ENCODE measurements at places on chromosomes 1 and 21.

- no peak for DNase-seq
Measured at GRCh38 chr1:228846952-228847351, 111.7 kb downstream of the RHOU start.

- DNase-seq = no peak
Measured at GRCh38 chr1:39671793-39672550, at the start of gene NT5C1A. Gene NT5C1A, minus strand, starts transcription at chr1:39672107. Its CDS starts 69 bp downstream, at chr1:39672038.

DNA sequence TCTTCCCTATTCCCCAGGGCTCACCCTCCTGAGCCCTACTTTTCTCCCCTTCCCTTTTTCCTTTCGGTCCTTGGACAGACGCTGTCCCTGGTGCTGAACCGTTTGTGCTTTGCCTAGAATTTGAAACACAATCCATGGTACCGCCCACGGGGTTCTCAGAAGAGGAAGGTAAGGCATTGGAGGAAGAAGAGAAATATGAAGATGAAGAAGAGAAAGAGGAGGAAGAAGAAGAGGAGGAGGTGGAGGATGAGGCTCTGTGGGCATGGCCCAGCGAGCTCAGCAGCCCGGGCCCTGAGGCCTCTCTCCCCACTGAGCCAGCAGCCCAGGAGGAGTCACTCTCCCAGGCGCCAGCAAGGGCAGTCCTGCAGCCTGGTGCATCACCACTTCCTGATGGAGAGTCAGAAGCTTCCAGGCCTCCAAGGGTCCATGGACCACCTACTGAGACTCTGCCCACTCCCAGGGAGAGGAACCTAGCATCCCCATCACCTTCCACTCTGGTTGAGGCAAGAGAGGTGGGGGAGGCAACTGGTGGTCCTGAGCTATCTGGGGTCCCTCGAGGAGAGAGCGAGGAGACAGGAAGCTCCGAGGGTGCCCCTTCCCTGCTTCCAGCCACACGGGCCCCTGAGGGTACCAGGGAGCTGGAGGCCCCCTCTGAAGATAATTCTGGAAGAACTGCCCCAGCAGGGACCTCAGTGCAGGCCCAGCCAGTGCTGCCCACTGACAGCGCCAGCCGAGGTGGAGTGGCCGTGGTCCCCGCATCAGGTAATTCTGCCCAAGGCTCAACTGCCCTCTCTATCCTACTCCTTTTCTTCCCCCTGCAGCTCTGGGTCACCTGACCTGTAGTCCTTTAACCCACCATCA, 10.4 kb downstream of the BCAN start:
- no peak for DNase-seq

- no peak for DNase-seq
Measured at GRCh38 chr1:207831517-207832327, 79.2 kb downstream of the CD34 start.

GRCh38 chr1:160030657-160031364, 979 bp downstream of the PIGM start:
- DNase-seq = no peak

DNA sequence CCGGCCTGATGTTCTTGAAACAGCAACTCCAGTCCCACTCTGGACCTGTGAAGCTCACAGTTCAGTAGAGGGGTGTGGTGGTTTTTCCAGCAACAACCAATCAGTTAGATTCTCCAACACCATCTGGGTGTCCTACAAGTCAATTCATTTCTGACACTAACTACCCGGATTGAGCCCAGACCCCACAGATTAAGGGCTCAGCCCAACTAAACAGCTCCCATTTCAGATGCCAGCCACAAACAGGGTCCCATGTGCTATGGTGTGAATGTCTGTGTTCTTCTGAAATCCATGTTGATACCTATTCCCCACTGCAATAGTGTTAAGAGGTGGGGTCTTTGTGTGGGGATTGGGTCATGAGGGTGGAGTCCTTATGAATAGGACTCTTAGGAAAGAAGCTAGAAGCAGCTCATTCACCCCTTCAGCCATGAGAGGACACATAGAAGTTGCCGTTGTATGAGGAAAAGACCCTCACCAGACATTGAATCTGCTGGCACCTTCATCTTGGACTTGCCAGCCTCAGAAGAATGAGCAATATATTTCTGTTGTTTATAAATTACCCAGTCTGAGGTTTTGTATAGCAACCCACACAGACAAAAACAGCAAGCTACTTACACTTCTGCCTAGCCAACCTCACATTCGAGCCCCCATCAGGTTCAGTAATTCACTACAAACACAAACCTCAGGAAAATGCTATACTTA, 53.6 kb downstream of the IRF2BP2 start:
- no peak for DNase-seq

DNA sequence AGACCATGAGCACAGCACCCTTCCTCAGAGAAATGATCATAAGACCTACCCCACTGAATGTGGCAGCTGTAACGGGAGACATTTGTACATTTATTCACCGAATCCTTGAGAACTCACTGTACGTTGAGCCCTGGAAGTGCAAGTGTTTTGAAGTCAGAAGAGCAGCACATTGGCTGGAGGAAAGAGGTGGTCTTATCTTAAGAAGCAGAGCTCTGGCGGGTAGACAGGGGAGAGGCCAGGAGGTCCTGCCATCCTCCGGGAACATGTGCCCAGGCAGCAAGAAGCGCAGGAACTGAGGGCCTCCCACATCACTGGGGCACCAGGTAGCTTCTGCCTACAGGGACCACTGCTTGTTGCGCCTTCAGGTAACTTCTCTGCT, 169.2 kb upstream of the IRF2BP2 start:
- no peak for DNase-seq

DNA sequence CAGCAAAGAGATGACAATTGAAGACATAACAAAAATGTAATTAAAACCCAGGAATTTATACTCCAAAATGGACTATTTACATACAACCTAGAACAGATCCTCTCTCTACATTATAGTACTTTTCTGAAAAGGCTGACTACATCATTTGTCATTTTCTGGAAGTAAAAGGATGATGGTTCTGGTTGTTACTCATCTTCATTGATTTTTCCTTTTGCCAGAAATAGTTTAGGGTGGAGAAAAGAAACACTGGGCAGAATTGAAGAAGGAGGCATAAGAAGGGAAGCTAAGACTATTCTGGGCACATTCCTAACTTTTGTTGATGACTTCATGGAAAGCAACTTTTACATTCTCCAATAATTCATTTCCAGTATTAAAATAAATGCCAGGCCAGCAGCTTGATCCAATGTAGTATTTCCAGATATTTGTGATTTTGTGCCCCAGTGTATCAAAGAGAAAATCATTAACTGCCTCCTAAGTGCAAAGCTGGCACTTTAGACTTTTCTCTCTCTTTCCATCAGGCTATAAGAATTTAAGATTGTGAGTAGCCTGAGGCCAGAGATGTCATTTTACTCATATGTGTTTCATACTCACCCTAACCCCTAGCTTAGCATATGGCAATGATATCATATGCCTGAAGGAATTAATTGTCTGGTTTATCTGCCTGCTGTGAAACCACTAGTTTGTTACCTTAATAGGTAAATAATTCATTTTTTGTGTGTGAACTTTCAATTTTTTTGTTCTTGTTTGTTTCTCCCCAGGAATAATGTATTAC, 369.5 kb upstream of the LYPLAL1 start:
- DNase-seq = no peak

DNA sequence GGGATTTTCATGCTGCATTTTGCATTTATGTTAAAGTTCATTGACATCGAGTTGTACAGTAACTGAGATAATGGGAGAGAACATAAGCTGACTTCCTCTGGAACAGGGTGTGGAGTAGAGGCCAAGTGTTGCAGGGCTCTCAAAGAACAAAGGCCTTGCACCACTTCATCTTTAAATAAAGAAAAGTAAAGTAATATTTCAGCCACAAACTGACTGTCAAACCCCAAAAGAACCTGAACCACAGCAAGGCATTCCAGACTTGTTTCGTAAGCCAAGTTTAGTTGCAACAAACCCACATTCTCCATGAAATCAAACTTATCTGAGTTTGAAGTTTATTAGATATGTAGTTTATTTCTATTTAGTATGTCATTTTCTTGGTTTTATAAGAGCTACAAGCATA, 19.1 kb upstream of the HMGCS2 start:
- DNase-seq = no peak

- no peak for DNase-seq
Measured at GRCh38 chr1:110203021-110203661, 7.0 kb upstream of the KCNC4 start.

DNA sequence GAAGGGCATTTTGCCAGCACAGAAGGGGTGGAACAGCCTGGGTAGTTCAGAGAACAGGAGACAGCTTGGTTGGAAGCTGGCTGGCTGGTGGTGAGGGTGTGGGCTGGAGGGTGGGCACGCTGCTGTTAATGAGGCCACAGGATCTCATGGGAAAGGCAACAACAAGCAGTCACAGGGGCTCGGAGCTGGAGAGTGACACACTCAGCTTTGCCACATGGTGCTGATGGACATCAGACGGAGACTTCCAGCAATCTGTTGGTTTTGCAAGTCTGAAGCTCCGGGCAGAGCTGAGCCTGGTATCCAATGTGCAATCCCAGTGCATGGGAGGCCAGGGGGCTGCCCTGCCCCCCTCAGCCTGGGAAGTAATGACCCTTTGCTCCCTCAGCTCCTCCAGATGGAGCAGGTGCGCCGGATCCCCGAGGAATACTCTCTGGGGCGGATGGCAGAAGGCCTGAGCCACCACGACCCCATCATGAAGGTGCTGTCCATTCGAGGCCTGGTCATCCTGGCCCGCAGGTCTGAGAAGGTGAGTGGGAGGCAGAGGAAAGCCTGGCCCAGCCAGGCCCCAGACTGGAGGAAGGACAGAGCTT, 15.6 kb upstream of the TTC4 start:
- no peak for DNase-seq

- no peak for DNase-seq
Measured at GRCh38 chr1:46807046-46807972, 8.5 kb downstream of the CYP4B1 start.

GRCh38 chr1:53643041-53643880, 95.7 kb downstream of the GLIS1 start:
- DNase-seq = no peak

- DNase-seq = peak; percentile 83
Measured at GRCh38 chr1:9110669-9111356, 18.1 kb downstream of the GPR157 start.

- DNase-seq = no peak
Measured at GRCh38 chr1:35449334-35450008, 107.7 kb downstream of the KIAA0319L start.

- no peak for DNase-seq
Measured at GRCh38 chr21:15669247-15669646, 60.5 kb upstream of the USP25 start.

GRCh38 chr21:35658242-35658641, 402.1 kb downstream of the SETD4 start:
- no peak for DNase-seq

DNA sequence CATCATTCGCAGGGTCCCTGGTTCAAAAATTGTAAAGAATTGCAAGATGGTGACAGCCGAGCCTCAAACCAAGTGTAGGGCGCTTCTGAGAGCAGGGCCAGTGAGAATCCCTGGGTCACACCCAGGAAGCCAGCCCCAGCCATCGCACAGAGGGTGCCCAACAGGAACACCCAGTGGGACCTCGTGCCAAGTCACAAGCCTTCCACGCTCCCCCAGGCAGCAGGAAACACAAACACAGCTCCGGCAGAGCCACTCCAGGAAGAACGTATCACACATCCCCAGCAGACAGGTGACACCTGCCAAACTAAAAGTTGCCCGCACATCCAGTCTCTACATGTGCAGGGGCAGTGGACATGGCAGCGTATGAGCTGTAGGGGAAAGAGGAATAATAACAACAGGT, 20.2 kb downstream of the DHRS3 start:
- DNase-seq = no peak

GRCh38 chr1:11238311-11238710, 24.0 kb downstream of the MTOR start:
- DNase-seq = no peak

DNA sequence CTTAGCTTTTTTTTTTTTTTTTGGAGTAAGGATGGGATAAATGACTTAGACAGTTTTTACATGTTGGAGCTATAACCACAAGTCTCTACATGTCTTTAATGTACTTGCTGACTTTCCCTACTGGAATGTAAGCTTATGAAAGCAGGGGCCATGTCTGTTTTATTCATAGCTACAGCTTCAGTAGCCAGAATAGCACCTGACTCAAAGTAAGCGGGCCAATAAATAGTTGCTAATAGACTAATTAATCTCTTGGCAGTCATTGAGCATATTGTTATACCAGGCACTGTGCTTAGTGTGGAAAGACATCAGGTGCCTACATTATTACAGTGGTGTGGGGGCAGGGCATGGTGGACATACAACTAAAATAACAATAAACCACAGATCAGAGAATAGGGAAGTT, 84.4 kb upstream of the HOOK1 start:
- no peak for DNase-seq

- DNase-seq = no peak
Measured at GRCh38 chr1:115340879-115341278, 2.8 kb upstream of the NGF start.

DNA sequence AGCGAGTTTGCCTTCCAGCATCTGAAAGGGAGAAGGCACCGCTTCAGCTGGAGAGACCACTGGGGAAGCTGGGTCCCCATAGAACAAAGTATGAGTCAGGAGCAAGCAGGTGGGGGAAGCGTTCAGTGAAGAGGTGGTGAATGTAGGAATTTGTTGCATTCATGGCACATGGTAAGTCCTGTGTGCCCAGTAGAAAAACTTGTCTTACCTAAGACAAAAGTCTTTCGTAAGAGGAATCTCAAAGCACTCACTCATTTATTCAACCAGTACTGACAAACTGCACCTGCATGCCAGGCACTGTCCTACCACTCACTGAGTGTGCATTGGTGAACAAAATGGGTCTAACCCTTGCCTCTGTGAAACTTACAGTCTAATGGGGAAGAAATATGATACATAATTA, 9.2 kb upstream of the ERRFI1 start:
- no peak for DNase-seq

DNA sequence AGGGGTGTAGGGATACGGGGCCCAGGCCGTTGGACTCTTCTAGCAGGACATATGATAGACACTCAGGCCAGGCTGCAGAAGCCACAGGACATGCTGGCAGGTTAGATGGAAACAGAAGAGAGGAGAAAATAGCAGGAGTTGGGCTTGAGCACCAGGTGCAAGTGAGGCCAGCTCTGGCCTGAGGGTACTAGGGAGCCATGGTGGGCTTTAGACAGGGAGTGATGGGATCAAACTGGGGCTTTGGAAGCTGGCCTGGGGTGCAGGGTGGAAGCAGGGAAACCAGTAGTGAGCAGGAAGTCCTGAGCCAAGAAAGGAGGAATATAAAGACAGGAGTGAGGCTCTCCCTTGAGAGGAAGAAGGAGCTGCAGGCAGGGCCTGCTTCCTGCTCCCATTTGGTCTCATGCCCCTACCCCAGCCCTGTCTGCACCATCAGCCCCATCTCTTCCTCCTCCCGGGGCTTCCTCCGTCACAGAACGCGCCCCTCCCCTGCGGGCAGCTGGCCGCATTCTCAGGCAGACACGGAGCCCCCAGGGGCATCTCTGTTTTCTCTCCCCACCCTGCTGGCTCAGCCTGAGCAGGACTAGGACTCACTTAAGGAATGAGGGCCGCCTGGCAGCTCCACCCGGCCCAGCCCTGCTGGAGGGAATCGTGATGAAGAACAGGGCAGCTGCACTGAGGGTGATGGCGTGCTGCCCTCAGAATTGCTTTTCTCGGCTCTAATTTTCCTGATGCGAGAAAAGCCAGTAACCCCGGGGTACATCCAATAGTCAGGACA, 165.5 kb upstream of the TMEM51 start:
- DNase-seq = no peak

GRCh38 chr21:18744840-18745239, 341.3 kb upstream of the TMPRSS15 start:
- DNase-seq = no peak

Measured in activated naive CD4-positive, alpha-beta T cell (primary cell).